Inflammatory macrophage treated with lipopolysaccharide for 1 hour (primary cell): ENCODE measurements at places on chromosomes 1 and 21.

- DNase-seq, result no peak
These were observed 6.4 kb downstream of the SCNN1D start for GRCh38 chr1:1286313-1287261.

DNA sequence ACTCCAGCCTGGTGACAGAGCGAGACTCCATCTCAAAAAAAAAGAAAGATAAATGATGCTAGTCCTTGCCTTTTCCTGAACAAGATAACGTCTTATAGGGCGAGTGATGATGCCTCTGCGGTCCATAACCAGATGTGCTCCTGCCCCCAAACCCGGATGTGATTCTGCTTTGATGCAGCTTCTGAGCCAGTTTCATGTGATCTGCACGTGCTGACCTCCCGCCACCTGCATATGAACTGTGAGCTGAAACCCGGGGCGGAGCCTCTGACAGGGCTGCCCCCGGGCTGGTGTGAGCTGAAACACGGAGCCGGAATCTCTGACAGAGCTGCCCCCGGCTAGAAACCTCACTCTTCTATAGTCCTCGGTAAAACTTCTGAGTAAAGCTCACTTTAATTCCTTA is 1.3 kb downstream of the KRTAP12-4 start:
- no peak for DNase-seq

DNA sequence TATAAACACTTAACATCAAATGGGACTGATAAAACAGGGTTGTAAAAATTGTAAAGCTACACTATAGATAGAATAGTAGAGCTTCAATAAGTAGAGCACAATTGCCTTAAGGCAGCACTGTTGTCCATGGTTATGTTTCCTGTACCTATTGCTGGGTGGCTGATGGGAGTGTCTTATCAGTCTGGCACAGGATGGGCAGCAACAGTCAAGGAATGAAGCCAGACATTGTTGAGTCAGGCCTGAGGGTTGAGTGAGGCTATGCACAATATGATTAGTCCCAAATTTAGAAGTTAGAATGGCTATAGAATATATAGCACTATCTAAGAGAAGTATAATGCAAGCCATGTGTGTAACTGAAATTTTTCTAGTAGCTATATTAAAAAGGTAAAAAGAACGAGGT is 25.0 kb upstream of the CD1D start:
- DNase-seq, result no peak

- DNase-seq, result no peak
These were observed 90.9 kb downstream of the MAN1C1 start for GRCh38 chr1:25707280-25708016.

DNA sequence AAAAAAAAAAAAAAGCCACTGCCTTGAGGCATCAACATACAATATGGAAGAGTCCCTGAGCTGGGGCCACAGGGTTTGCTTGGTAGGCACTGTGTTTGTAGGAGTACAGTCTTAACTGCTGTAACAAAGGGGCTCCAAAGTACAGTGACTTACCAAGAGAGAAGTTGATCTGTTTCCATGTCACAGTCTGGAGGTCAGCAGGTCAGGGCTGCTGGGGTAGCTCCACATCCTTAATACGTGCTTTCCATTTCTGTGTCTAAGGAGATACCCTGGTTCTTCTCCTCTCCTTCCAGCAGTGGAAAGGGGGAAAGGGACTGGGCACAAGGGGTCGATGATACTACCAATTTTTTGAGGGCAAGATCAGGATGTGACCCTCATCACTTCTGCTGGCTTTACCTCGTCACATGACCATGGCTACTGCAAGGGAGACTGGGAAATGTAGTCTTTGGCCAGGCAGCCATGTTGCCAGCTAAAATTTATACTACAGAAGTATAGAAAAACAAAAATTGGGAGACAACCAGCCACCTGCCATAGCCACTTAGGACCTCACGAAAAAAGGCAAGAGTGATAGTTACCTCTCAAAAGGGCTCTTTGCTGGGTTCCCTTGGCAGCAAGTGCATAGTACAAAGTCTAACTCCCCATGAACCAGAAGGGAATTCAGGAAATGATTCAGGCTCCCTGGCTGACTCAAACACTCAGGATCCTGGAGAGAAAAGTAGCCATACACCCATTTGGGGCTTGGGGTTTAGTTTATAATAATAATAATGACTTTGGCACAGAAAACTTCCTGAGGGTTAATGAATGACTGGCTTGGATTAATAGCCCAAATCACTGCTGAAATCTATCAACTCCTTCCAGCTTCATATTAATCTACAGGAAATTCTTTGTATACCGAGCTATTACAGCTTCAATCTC is 52.7 kb upstream of the ATP5PO start:
- DNase-seq, result no peak

GRCh38 chr1:19442154-19443096 is 42.9 kb downstream of the CAPZB start:
- DNase-seq, result no peak

GRCh38 chr1:4760088-4760487 is 105.7 kb downstream of the AJAP1 start:
- no peak for DNase-seq

DNA sequence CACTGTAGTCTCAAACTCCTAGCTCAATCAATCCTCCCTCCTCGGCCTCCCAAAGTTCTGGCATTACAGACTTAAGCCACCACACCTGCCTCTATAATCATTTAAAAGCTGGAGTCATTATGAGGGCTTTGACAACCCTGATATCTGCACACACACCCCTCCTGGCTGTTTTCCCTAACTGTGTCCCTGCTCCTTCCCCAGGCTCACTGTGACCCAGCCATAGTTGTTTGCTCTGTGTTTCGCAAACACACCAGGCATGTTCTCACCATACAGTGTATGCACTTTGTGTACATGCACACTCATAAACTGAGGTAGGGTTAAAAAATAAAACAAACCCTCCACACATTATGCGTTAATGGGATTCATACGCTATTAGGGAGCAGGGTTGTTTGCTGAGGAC is 21.8 kb upstream of the IL20 start:
- no peak for DNase-seq

DNA sequence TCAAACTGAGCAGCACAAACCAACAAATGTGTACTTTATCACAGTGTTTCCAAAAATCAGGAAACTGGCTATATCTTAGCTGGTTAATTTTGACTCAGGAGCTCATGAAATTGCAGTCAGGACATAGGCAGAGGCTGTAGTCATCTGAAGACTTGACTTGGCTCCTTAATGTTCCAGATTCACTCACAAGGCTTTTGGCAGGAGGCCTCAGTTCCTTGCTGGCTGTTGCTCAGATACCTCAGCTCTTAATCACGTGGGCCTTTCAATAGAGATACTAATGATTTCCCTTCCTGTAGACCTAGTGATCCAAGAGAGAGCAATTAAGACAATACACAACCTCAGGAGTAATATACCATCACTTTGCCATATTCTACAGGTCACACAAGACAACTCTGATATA is 537.7 kb downstream of the BRINP3 start:
- DNase-seq, result no peak

- DNase-seq, result no peak
These were observed 28.0 kb downstream of the TBX15 start for GRCh38 chr1:118960026-118960561.

- DNase-seq, result no peak
These were observed 235.2 kb downstream of the FGGY start for GRCh38 chr1:59532102-59532501.

GRCh38 chr1:217091561-217091960 is 368.3 kb upstream of the ESRRG start:
- no peak for DNase-seq

DNA sequence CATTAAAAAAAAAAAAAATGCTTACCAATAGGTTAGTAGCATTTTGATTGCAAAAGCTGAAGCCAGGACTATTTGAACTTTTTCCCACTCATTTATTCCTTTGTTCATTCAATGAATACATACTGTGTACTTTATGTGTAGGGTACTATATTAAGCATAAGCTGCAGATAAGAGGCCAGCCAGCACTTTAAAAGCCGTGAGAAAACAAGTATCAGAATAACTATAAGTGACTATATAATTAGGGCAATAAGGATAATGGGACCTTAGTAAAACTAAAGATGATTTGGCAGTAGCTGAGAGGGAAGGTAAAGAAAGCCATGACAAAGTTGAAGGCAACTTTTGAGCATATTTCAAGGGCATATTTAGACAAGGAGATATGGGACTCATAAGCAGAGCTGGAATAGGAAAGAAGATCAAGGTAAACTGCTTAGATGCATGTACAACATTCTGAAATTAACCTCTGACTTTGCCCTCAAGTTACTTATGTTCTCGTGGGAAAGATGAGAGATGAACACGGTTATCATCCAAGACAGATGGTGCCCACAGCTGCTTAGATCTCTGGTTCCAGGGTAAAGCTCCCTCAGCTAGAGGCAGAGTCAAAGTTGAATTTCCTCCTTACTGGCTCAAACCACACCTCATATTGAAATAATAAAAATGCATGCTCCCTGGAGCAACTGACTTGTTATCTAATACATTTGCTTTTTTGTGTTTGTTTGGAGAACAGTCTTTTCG is 44.0 kb upstream of the FMO2 start:
- DNase-seq, result no peak

GRCh38 chr1:201426479-201427310 is 5.2 kb upstream of the TNNI1 start:
- DNase-seq, result no peak

DNA sequence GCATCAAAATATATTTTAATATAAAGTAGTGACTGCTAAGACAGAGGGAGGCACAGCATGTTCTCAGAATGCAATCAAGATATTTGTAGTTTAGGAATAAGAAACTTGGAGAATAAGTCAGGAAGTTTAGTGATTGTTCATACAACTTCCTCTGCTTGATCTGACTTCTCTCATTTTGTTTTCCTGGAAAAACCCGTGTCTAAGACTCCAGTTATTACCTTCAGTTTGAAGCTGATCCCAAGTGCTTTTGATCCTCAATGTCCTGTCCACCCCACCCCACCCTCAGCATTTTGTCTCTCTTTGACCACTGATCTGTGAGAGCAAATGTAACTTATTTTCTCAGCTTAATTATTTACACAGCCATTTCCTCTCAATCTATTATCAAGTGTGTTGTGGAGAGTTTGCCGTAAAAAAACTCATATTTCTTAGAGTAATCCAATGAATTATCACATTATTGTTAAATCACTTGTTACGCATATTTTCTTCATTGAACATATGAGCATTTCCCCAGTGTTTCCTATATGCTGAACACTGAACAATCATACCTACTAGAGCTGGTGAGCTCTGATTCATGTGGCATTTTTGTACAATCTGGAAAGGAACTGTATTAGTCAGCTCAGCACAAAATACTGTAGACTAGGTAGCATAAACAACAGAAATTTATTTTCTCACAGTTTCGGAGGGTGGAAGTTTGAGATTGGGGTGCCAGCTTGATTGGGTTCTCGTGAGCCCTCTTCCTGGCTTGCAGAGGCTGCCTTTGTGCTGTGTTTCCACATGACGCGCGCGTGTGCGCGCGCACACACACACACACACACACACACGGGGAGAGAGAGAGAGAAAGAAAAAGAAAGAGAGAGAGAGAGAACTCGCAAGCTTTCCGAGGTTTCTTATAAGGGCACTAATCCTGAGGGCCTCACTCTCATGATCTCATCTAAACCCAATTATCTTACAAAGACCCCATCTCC is 65.5 kb upstream of the DPYD start:
- DNase-seq, result no peak

DNA sequence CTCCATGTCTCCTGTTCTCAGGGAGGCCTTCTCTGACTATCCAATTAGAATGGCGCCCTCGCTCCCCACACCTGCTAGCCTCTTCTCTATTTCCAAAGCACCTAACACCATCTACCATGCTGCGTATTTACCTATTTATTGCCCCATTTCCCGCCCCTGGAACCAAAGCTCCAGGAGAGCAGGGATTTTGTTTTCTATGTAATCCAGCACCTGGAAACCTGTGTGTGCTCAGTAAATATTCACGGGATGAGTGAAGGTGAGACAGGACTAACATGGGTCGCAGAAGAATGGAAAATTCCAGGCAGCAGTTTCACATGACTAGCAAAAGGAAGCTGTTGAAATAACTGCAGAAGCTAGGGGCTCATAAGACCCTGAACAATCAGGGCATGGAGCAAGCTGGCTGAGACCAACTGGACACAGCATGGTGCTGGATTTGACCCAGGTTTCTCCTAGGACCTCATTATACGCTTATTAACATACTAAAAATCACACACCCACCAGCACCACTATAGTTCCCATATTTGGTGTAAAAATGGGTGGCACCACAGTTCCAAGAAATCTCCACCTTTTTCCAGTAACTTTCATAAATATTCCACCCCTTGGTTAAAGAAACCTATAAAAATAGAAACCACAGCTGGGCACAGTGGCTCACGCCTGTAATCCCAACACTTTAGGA is 15.1 kb upstream of the TENT5B start:
- peak; percentile 75 for DNase-seq

DNA sequence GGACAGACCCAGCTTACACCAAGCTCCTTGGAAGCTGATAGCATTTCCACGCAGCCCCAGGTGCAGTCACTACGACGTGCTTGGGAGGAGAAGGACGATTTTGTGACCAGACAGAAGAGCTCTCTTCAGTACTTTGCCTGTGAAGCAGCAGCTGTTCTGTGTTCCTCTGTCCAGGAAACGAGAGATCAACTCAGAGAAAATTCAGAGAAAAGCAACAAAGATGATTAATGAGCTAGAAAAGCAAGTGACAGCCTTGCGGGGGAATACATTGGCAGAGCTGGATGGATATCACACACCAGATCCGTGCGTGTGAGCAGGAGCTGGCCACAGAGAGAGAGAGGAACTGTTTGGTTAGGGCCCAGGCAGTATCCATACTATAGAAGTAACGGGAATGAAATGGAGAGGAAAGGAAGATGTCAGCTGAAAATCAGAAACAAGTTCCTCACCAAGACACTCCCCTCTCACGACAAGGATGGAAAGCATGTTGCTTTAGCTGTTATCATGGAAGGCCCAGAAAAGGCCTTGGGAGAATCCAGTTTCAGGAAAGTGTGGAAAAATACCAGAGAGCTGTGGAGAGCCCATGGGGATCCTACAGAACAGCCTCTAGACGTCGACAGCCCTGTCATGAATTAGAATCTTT is 106.2 kb downstream of the TOMM20 start:
- no peak for DNase-seq

DNA sequence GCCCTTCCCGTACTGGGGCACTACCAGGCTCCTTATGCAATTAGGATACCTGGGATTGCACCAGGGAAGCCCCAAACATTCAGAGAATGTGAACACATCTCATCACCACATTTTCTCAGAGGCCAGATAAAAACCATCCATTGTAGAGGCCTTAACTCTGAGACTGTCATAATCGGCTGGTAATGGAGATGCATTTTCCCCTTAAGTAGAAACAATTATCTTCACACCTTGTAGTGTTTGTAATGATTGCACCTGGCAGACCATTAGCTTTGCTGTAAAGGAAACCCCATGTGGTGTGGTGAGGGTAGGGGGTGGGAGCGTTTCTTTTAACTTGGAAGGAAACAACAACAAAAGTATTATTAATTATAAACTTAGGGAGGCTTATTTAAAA is 90.0 kb upstream of the TLR5 start:
- no peak for DNase-seq

DNA sequence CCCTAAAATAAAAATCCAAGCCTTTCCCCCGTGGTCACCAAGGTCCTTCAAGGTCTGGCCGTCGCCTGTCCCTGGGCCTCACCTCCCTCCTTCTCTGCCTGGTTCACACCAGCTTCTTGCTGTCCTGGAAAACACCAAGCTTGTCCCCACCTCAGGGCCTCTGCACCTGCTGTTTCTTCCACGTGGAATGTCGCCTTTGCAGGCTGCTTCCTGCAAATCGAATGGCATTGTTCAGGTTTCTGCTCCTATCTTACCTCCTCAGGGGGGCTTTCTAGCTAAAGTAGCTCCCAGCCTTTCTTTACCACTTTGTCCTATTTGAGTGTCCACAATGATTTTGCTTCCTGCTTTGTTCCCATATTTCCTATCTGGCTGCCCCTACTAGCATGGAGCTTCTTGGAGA is 3.3 kb upstream of the CASZ1 start:
- DNase-seq, result no peak

- no peak for DNase-seq
These were observed 149.4 kb upstream of the ZC3H12A start for GRCh38 chr1:37325010-37325409.
